ENCODE measurements at places on chromosomes 1 and 21.

- peak; percentile 82 for DNase-seq
Measured at GRCh38 chr1:151277249-151277648, 4.8 kb upstream of the ZNF687 start.

GRCh38 chr1:231844986-231845502 is 218.5 kb downstream of the DISC1 start:
- peak; percentile 16 for DNase-seq

DNA sequence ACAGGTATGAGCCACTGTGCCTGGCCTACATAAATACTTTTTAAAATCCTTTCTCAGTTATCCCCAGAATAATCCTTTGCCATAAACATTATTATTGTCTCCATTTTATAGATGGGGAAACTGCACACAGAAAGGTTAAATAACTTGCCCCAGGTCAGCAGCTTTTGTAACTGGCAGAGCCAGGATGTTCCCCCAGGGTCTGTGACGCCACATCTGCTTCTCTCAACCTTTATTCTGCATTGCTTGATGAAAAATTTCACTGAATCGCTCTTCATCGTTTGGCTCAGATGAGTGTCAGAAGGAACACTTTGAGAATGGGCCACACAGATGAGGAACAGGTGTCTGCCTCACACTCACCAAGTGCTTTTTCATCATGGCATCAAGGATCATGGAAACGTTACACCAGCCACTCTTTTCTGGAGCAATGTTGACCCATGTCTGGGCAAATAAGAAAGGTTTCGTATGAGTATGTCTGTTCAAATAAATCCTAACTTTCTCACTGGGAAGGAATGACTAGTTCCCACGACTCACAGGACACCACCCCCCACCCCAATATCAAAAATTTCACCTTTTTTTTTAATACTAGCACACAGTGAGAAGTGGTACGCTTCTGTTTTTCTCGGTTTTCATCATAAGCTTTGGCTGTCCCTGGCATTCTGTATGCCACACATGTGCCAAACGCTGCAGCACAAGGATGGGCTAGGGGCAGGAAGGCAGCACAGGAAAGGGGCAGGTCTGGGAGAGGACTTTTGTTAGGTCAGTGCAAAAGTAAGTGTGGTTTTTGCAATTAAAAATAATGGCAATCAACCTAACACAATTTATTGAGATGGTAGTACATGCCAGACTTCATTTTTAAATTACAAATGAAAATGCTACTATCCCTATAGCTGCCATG is 9.0 kb upstream of the PTGFRN start:
- DNase-seq: no peak

- no peak for DNase-seq
Measured at GRCh38 chr1:187629075-187629474, 800.3 kb downstream of the PLA2G4A start.

- DNase-seq: no peak
Measured at GRCh38 chr1:34790985-34791384, 1.8 kb upstream of the GJA4 start.

DNA sequence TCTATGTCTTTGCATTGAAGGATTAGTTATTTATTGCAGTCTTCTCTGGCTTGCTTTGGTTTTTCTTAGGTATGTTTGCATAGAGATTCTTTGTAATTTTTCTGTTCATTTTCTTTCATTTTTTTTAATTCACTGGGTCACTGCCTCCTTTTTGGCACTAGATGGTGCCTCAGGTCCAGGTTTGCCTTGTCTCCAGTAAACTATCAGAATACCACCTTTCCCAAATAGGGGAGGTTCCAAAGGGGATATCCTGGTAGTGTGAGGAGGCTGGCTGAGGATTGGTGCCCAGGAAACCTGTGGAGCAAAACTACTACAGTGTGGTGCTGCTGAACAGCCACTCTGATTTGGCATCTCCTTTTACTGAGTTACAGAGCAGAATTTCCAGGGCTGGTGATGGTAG is 257.1 kb downstream of the KCTD3 start:
- peak; percentile 1 for DNase-seq

GRCh38 chr1:5109633-5110032 is 455.2 kb downstream of the AJAP1 start:
- DNase-seq: no peak

DNA sequence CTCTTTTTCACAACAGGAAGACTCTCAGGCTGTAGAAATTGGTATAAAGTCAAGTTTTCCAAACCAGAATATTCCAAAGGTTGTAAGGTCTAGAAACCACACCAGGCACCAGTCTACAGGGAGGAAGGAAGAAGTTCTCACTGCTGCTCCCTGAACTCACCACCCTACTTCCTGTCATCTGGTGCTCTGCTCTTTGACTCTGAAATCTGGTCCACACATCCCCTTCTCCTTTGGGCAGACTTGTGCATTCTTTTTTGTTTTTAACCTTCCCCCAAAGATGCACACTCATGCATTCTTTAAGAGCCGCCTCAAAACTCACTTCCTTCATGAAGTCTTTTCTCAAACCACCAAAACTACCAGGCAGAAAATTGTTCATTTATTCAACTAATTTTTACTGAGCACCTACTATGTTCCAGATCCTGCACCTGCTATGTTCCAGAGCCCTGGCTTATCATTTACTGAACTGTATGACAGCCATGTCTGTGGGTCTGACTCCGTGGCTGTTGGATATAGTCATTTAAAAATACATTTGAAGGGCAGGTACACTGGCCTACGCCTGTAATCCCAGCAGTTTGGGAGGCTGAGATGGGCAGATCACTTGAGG is 30.1 kb upstream of the EPS15 start:
- DNase-seq: peak; percentile 95

DNA sequence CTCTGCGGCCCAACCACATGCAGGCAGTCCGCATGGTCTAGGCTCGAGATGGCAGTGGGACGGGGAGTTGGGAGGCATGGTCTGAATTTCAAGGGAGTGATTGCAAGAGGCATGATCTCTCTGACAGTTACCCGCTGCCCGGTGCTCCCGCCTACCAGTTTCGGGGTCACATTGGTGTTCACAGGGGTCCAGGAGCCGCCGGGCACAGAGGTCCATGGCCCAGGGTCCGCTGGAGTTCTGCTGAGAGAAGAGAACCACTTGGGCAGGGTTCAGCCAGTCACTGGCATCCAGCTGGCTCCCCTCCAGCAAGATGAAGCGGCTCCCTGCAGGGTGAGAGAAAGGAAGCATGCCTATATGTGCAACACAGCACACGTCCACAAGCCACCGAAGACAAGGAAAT is 141.3 kb downstream of the ASTN1 start:
- no peak for DNase-seq

Data from Kasumi-1 (cell line).